ENCODE measurements at places on chromosomes 7 and 10.

- DNase-seq = no peak
Measured at GRCh38 chr7:79741684-79742083, 288.2 kb upstream of the MAGI2 start.

DNA sequence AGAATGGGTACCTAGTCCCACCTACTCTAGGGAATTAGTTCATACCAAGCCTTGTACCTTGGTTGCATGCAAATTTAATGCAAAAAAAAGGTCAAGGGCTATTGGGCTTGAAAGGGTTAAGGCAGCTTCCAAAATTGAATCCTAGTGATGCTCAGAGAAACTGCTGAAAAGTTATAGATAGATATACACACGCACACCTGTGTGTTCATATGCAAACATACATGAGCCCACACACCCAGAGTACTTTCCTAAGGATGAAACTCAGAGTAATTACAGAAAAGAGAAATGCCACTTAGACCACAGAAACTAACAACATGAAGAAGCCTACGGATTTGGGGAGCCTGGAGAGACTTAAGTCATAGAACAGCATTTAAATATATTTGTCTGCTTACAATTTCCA is 1.5 kb downstream of the SLC25A13 start:
- DNase-seq = no peak

DNA sequence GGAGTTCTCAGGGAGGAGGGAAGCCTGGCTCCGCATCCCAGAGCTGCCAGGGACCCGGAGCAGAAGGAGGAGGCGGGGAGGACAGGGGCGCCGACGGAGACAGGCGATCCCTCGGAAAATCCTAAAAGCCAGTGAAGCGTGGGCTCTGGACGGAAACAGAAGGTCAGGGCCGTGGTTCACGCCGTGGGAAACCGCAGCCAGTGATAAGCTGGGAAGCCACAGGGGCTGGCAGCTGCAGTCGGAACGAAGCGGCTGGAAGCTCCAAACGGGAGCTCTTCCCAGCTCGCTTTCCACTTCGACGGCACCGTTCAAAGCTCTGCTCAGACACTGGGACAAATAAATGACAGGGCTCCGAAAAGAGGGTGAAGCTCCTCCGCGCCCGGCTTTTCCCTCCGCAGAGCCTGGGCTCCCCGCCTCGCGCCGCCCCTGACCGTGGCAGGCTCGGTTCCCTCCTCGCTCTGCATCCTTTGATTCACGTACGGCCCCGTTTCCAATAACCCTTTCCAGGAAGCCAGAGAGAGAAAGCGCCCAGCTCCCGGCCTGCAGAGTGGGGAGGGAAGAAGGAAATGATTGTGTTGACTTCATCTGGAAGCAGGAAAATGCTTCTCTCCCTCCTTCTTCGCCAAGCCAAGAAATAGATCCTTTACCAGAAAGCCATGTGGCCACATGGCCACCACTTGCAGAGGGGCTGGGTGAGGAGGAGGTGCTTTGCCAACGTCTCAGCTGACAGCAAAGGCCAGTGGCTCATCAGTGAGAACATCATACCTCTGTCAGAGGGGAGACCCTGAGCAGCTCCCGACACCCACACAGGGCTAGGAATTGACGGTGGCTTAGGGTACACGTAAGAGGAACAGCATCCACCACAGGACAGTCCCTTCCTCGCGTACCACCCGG is 57.4 kb downstream of the ADRB1 start:
- DNase-seq = peak; percentile 40

DNA sequence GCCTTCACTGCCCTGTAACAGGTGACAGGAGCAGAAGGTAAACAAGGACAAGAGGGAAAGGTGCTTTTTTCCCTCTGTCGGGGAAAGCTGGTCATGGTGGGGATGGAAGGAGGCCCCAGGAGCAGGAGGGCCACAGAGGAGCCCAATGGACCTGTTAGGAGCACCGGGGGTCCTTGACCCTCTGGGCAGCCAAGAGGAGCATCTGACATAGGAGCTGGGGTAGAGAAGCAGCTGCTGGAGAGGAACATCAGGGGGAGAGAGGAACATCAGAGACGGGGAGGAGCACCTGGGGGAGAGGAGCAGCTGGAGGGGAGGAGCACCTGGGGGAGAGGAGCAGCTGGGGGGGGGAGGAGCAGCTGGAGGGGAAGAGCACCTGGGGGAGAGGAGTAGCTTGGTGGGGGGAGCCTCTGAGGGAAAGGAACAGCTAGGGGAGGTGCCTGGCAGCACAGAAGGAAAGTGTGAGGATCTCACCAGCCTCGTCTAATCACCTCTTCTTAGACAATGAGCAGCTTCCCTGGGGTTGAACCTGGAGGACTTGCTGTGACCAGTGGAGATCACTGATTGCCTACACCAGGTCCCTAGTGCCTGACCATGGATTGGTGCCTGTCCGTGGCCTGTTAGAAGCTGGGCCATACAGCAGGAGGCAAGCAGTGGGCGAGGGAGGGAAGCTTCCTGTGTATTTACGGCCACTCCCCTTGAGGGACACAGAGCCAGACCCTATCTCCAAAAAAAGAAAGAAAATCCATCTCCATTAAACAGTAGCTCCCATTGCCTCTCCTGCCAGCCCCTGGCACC is 37.6 kb downstream of the JAKMIP3 start:
- DNase-seq = no peak

DNA sequence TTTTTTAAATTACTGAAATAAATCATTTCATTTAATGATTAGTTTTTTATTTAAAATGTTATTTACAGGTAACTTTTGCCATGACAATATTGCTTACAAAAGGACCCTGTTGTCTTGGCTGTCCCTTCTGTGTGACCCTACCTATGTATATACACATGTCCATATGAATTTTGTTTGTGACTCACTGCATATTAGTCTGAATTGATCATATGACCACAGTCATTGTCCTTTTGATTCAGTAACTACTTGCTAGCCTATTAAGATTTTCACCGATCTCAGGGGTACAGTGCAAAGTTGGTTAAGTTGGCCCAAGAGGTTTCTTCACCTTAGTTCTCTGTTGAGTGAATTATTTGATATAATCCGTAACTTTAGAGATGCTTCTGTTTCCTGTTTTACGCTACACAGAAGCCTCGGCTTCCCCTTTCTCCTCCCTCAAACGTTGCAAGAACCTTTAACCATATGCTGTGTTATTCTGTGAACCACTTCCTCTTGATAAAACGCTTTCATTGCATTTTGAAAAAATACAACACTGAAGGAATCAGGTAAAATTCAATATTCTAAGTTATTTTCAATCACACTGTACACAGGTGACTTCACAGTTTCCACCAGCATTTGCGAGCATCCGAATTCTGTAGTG is 43.9 kb downstream of the APBB1IP start:
- no peak for DNase-seq

DNA sequence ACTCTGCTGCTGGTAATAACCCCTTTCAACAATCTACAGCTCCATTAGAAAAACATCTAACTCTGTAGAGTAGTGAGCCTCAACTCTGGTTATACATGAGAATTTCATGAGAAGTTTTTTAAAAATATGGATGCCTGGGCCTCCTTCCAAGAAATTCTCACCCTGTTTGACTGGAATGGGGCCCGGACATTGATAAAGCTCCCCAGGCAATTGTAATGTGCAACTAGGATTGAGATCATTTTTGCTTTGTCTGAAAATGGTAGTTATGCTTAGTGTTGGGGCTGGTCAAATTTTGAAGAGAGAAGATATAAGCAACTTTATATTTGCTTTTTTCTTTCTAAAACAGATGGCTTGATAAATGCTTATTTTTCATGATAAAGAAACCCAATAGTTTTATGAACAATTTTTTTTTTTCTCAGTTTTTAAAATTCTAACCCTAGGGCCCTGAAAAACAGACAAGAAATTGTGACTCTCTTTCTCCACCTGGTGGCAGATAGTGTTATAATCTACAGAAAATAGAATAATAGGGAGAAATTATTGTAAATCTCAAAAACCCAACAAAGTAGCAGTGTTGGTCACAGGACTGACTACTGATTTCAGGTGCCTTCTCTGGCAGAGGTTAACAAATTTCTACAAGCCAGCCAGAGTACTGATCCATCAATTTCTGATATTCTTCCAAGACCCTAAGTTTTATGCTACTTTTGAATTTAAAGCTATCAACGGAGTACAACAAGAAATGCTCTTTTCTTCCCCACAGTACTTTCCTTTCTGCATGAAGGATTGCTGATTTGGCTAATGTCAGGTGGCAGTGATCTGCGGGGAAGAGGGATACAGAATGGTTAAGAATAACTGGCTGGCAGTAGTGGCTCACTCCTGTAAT is 174.8 kb downstream of the DKK1 start:
- peak; percentile 66 for DNase-seq

DNA sequence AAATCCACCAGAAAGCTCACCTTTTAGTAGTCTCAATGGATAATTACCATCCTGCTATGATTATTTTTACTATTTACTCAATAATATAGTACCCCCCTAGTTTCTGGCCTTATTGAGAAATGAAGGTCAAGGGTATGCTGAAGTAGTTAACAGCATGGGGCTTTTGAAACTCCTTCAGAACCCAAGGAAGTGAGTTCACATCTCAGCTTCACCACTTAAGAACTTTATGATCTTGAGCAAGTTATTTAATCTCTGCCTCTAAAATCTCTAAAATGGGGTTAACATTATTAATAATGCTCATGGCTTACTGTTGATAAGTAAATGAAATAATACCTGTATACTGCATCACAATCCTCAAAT is 5.8 kb downstream of the MTPN start:
- no peak for DNase-seq

- no peak for DNase-seq
Measured at GRCh38 chr10:78407966-78408365, 374.3 kb downstream of the RPS24 start.

- peak; percentile 82 for DNase-seq
Measured at GRCh38 chr10:127919418-127920271, 12.7 kb downstream of the PTPRE start.

DNA sequence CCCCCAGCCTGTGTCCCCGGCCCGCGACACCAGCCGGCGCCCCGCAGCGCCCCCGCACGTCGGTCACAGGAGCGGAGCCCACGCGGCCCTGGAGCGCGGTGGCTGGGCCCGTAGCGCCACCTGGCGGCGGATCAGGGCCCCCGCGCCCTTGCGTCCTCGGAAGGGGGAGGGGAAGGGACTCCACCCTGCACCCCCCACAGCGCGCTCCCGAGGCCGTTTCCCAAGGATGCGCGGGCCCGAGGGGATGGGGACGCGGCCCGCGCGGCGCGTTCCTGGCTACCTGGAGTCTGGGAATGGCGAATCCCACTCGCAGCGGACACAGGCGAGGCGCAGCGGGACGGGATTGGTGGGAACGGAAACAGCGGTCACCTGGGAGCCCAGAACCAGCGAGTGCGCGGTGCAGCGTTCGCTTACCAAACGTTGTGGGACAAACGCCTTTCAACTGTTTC is 23.8 kb upstream of the MKI67 start:
- DNase-seq = peak; percentile 51

GRCh38 chr10:126770809-126771208 is 100.3 kb upstream of the C10orf90 start:
- DNase-seq = no peak

GRCh38 chr7:114789871-114790311 is 132.0 kb upstream of the MDFIC start:
- DNase-seq = peak; percentile 58

DNA sequence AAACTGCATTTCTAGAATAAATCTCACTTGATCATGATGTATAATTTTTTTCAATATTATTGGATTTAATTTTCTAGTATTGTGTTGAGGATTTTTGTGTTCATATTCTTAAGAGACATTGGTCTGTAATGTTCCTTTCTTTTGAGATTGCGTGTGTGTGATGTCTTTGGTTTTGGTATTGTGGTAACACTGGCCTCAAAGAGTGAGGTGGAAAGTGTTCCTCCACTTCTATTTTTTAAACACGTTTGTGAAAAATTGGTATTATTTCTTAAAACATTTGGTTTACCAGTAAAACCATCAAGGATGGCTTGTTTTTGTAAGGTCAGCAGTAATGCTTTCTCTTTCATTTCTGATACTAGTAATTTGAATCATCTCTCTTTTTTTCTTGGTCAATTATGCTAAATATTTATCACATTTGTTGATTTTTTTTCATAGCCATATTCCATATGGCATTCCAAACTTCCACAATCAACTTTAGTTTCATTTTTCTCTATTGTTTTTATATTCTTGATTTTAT is 290.2 kb upstream of the CDC14C start:
- DNase-seq = no peak

DNA sequence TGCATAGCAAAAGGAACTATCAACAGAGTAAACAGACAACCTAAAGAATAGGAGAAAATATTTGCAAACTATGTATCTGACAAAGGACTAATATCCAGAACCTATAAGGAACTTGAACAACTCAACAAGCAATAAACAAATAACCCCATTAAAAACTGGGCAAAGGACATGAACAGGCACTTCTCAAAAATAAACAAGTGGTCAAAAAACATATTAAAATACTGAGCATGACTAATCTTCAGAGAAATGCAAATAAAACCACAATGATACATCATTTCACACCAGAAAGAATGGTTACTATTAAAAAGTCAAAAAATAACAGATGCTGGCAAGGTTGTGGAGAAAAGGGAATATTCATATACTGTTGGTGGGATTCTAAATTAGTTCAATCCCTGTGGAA is 17.1 kb downstream of the MAGI2 start:
- DNase-seq = peak; percentile 78

- no peak for DNase-seq
Measured at GRCh38 chr7:35533902-35534301, 161.0 kb downstream of the HERPUD2 start.

DNA sequence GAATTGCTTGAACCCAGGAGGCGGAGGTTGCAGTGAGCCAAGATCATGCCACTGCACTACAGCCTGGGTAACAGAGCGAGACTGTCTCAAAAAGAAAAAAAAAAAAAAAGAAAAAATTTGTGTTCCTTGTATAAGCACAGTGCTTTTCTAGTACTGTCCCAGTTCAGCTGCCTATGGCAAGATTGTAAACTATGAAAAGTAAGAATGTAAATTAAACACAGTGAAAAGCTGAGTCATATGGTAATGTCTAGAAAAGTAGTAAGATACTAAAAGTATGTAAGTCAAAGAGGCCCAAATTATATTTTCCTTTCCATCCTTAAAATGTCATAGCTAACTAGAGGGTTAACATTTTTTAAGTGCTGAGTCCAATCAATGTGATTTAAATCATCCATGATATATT is 42.8 kb downstream of the RBM20 start:
- no peak for DNase-seq

GRCh38 chr7:157554393-157555238 is 217.8 kb downstream of the DNAJB6 start:
- no peak for DNase-seq

DNA sequence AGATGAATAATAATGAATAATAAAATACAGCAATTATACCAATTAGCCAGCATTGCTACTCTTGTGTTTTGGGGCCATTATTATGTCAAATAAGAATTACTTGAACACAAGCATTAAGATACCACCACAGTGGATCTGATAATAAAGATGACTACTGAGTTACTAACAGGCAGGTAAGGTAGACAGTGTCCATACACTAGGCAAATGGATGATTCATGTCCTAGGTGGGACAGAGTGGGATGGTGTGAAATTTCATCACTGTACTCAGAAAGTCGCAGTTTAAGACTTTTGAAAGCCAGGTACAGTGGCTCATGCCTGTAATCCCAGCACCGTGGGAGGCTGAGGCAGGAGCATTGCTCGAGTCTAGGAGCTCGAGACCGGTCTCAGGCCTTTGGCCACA is 8.7 kb upstream of the UNC5B start:
- no peak for DNase-seq

Data from M059J (cell line).